Choroid plexus epithelial cell (primary cell): ENCODE measurements at places on chromosomes 7 and 10.
A peak's percentile ranks its signal among the peaks of the same experiment; 100 is the strongest.

GRCh38 chr7:134083766-134084487 lies 43.2 kb upstream of the LRGUK start:
- DNase-seq, result peak; percentile 15

- no peak for DNase-seq
Observed at GRCh38 chr7:114925434-114925833, 3.5 kb downstream of the MDFIC start.

DNA sequence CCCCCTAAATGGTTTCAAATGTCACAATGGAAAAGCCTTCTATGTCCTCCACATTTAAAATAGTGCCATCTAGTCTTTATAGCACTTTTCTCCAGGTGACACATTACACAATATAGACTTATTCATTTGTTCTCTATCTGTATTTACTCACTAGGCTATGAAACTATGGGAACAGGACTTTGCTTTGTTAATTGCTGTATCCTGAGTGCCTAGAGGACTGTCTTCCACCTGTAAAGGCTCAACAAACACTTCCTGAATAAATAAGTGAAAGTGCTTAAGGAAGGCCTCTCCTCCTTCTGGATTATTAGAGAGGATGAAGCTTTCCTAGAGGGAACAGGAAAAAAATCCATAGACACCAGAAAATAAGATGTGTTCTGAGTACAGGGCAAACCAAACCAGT lies 397.6 kb upstream of the LRRN3 start:
- DNase-seq, result no peak

DNA sequence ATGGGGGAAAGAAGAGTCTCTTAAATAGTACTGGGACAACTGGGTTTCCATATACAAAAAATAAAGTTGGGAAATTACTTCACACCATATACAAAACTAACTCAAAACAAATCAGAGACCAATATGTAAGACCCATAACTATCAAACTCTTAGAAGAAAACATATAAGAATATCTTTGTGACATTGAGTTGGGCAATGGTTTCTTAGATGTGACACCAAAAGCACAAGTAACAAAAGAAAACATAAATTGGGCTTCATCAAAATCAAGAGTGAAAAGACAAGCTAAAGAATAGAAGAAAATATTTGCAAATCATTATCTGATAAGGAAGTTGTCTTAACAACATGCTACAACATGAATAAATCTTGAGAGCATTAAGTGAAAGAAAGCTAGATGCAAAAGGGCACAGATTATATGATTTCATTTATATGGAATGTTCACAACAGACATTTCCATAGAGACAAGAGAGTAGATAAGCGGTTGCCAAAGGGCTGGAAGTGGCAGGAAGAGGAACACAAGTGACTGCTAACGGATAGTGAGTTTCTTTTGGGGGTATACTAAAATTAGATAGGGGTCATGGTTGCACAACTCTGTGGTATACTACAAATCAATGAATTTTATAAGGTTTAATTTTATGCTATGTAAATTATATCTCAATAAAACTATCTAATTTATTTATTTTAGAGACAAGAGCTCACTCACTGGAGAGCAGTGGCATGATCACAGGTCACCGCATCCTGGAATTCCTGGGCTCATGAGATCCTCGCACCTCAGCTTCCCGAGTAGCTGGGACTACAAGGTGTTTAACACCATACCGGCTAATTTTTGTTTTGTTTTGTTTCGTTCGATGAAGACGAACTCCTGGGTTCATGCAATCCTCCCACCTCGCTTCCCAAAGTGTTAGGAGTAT lies 35.4 kb downstream of the JMJD1C start:
- peak; percentile 85 for DNase-seq

- DNase-seq, result no peak
Observed at GRCh38 chr7:25583621-25584020, 355.3 kb upstream of the NPVF start.

DNA sequence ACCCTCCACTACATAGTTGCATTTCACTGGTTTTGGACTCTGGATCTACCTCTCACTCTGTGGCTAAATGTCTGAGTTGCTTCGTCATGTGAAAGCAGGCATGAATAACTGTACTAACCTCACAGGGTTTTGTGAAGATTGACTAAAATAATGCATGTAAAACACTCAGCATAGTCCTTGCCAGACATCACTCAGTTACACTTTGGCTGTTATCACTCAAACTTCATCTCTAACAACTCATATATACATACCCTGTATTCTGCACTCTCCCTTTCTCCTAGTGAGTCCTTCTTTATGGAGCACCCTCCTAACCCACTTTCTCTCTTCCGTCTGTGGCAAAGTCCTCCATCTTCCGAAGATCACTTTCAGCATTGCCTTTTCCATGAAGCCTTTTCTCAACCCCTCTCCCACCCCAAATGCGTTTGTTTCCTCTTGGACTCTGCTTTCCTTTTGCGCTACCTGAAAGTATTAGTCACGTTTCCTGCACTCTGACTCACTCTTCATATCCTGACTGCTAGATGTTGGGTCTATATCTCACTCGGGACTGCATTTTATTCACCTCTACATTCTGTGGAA lies 72.6 kb downstream of the OSBPL3 start:
- peak; percentile 61 for DNase-seq

DNA sequence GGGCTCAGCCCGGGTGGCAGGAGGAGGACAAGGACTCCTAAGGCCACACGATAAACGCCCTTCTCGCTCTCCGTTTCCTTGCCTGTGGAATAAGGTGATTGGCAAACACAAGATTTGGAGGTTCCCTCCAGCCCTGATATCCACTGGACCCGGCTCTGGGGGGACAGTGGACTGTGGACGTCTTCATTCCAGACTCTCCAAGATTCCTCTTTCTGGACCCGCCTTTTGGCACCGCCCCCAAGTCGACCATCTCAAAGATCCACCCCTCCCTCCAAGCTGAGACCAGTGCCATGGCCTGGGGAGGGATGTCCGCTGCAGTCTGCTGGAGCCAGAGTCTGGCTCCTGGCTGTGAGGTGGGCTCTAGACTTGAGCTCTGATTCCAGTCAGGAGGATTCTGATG lies 23.6 kb downstream of the ZNF783 start:
- peak; percentile 44 for DNase-seq

DNA sequence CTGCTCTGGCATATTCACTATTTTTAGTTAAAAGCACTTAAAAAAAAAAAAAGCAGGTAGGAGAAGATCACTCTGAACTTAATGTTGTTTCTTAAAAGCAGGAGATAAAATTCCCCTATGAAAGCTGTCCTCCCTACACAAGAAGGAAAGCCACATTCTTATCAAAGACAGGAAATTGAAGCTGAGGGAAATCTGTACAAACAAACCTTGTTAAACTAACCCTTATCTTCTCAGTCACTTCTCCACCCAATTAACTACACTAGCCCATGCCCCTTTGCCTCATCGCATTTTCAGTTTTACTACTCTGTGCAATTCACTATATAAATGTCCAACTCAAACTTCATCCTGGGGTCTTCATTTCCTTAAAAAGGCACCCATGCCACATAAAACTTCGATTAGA lies 2.7 kb upstream of the CDCA7L start:
- no peak for DNase-seq

DNA sequence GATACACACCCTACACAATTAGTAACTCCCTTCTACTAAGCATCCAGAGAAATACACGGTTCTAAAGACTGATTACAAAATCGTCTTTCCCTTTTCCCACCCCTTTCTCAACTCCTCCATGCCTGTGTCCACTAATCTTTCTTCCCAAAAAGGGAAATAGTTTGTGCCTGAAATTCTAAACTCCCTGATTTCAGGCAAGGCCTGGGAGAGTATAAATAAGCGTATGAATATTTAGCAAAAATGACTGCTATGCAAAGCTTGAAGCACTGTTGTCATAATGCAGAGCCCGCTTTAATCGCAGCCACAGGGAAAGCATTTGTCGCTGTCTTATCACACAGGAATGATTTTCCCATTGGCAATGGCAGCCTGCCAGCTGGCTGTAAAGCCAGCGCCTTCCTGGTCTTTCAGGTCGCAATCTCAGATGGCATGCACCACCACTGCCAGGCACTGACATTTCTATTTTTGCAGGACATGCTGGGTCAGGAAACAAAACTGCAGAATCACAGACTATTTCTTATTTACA lies 142.9 kb upstream of the PCGF5 start:
- peak; percentile 6 for DNase-seq

DNA sequence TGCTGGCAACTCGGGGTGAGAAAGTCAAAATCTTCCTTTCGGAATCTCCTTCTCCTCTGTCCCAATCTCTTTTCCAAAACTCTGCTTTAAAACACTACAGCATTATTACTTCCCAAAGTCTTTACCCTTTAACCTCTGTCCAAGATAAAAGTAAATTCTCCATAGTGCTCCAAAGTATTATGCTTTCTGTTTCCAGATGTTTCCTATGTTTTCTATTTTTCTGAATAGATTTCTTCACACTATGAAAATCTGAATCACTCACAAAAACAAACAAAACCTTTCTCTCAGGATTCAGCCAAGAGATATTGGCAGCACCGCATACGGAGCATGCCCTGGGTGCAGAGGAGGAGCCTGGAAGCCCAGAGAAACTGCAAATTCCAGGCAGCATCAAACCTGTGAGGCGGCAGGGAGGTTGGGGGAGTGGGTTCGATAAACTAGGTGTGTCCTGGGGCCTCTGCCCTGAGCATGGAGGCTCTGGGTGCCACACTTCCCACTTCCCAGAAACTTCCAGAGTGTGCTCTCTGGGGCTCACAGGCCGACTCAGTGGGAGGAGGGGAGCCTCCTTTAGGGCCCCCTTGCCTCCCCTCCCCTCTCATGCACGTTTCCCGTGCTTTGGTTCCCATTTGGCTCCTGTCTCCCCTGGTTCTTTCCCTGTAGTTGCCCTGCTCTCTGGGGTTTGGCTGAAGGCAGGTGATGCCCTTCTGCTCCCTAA lies 35.6 kb downstream of the VIPR2 start:
- peak; percentile 8 for DNase-seq

DNA sequence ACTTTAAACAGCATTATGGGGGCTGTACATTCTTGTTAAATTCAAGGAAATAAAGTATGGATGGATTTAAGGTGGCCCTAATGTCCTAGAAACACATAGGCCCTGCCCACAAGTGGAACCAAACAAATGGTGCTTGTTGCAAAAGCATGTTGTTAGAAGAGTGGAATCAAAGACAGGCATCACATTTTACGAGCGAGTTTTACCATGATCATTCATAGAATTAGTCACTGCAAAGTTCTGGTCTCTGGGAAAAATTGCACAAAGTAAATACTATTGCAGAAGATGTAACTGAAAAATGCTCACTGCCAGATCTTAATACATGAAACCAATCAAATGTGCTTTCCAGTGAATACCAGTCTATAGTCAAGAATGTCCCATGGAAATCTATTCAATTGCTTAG lies 677.1 kb downstream of the PARD3 start:
- DNase-seq, result no peak

DNA sequence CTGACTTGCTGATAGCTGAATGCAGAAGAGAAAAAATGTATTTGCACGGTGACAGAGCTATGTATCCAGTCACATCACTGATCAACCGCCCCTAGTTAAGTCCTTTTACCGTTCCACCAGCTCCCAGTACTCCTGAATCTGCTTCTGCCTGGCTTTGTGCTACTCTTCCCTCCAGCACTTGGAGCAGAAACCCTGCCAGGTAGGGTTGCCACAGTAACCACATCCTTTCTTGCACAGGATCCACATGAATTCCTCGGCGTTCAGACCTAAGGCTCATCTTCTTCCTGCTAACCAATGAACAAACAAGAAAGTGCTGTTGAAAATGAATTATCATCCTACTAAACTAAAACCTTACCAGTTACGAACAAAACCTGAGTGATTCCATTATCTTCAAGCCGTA lies 52.0 kb upstream of the KCTD7 start:
- DNase-seq, result no peak

- no peak for DNase-seq
Observed at GRCh38 chr7:22665923-22666322, 61.1 kb upstream of the IL6 start.

- no peak for DNase-seq
Observed at GRCh38 chr10:109996766-109997171, 11.0 kb upstream of the ADD3 start.
